ENCODE measurements at places on chromosomes 16 and 17. TPM values are rescaled to one million over a fixed set of nuclear protein-coding genes. Genes with fewer than 3 reads are reported as not detected.

Gene TP53TG3B
- total RNA-seq, result not detected

Gene ZFP1
- total RNA-seq, result 12.2 TPM

Gene NPIPA5
- 1.0 TPM for total RNA-seq

Gene TMEM204
- total RNA-seq, result 28.2 TPM

Gene CPNE7
- not detected for total RNA-seq

Gene BCO1
- total RNA-seq, result not detected

Gene AARSD1
- 38.2 TPM for total RNA-seq

Gene PGAP3
- total RNA-seq, result 7.6 TPM

Gene PPM1D
- 16.1 TPM for total RNA-seq

Gene PRAC1
- not detected for total RNA-seq

Gene MTHFSD
- total RNA-seq, result 23.2 TPM

Gene MYLK3
- total RNA-seq, result 0.75 TPM

Gene CD7
- total RNA-seq, result 1.8 TPM

Gene MT3
- total RNA-seq, result not detected

Gene HBA2
- 107 TPM for total RNA-seq

Gene MXRA7
- 137 TPM for total RNA-seq

Gene KRTAP1-5
- not detected for total RNA-seq

Gene KRTAP17-1
- not detected for total RNA-seq

Gene ST6GALNAC2
- total RNA-seq, result 4.2 TPM

Gene KIF2B
- total RNA-seq, result not detected

Gene SPATA32
- not detected for total RNA-seq
